ENCODE measurements at places on chromosomes 3 and 15.

GRCh38 chr3:107797586-107797985 is 274.8 kb downstream of the BBX start:
- no peak for DNase-seq

DNA sequence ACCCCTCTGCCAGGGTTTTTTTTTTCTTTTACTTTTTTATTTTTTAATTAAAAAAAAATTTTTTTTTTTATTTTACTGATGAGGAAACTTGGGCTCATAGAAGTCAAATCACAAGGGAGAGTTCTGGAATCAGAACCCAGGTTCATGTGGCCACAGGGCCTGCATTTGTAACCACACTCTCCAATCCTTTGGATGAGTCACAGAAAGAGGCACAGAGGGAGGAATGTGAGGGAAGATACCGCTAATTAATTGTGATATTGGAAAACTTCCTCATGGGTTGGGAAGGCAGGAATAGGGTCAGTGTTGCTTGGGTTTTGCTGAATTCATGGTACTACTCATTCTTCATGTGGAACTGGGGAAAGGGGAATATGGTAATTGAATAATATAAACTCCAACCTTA is 132.9 kb upstream of the SLC6A11 start:
- no peak for DNase-seq

DNA sequence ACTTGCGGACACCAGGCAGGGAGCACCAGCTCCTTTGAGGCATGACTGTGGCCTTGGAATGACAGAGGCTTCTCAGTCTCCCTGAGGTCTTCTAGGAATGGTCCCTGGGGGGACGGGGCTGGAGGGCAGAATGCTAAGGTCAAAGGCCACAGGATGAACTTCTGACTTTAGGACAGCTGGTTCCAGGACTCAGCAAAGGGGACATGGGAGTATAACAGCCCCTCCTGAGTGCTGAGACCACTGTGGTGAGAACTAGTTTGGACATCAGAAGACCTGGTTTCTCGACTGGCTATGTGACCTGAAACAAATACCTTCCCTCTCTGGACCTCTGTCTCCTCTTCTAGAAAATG is 17.8 kb downstream of the ITGA11 start:
- DNase-seq = no peak

- no peak for DNase-seq
Measured at GRCh38 chr3:26229801-26230200, 392.8 kb upstream of the LRRC3B start.

GRCh38 chr15:33402600-33402999 is 91.8 kb downstream of the RYR3 start:
- DNase-seq = no peak
